ENCODE measurements at places on chromosomes 13 and 19.

DNA sequence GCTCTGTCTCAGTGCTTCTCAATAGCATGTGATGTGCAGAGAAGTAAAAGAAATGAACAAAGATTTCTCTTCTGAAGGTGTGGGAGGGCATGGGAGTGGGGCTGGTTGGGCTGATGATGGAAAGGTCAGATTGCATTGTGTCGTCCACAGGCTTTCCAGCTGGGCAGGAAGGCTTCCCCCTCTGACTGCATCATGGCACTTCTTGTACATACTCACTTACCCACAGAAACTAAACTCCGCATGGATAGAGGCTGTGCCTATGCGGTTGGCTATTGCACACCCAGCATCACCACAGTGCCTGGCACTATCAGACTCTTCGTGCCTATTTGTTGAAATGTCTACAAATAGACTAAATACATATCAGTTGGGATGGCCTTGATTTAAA is 24.4 kb upstream of the TNFSF11 start:
- DNase-seq: no peak

GRCh38 chr13:76735641-76736040 is 150.6 kb downstream of the KCTD12 start:
- no peak for DNase-seq

DNA sequence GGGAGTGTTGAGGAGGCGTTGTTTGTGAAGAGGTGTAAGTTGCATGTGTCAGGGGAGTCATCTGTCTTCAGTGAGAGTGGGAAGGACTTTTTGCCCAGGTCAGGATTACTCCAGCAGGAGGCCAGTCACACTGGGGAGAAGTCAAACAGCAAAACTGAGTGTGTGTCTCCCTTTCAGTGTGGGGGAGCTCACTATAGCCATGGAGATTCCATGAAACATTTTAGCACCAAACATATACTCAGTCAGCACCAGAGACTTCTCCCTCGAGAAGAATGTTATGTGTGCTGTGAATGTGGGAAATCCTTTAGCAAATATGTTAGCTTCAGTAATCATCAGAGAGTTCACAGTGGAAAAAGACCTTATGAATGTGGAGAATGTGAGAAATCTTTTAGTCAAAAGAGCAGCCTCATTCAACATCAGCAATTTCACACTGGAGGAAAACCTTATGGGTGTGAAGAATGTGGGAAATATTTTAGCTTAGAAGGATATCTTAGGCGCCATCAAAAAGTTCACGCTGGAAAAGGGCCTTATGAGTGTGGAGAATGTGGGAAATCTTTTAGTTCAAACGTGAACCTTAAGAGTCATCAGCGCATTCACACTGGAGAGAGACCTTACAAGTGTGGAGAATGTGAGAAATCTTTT is 8.4 kb upstream of the ZNF587 start:
- DNase-seq: no peak

DNA sequence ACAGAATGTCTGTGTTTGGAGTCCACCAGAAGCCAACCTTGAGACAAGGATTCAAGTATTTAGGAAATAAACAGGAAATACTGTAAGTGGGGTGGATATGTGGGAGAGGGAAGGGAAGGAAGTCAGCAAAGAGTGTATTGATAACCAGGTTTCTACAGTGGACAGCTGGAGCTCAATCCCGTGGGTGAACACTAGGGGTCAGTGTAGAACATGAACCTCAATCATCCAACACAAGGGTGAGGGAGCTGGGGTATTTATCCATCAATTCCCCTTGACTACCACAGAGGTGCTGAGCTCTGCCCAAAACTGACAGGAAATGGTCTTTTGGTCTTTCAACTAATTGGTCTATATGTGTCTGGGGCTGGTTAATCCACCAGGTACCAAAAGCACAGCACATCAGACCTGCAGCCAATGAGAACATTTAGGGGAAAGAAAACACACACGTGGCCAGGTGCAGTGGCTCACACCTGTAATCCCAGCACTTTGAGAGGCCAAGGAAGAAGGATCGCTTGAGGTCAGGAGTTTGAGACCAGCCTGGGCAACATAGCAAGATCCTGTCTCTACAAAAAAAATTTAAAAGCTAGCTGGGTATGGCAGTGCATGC is 5.6 kb upstream of the SYDE1 start:
- DNase-seq: peak; percentile 68

- DNase-seq: peak; percentile 88
Measured at GRCh38 chr19:19540715-19541515, 2.9 kb downstream of the CILP2 start.
